Fibroblast of skin of back (primary cell): ENCODE measurements at places on chromosomes 11 and 22.

- DNase-seq: peak; percentile 75
Measured at GRCh38 chr22:24391836-24392217, 35.6 kb upstream of the ADORA2A start.

- no peak for DNase-seq
Measured at GRCh38 chr22:38758276-38758945, 2.6 kb upstream of the SUN2 start.

DNA sequence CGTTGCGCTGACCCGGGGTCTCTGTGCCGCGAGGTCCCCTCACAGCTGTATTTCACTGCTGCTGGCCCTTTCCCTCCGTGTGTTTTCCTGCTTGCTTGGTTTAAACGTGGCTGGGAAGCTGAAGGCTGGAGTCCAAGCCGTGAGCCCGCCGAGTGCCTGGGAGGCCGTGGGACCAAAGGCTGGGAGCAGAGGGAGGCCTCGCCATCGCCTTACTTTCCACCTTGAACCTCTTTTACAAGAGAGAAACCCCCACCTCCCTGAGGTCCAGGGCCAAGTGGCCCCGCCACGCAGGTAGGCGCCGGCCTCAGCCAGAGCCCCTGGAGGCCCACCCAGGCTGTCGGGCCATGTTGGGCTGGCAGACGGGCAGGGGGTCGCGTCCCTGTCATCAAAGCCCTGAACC is 411.6 kb downstream of the TBC1D22A start:
- no peak for DNase-seq

DNA sequence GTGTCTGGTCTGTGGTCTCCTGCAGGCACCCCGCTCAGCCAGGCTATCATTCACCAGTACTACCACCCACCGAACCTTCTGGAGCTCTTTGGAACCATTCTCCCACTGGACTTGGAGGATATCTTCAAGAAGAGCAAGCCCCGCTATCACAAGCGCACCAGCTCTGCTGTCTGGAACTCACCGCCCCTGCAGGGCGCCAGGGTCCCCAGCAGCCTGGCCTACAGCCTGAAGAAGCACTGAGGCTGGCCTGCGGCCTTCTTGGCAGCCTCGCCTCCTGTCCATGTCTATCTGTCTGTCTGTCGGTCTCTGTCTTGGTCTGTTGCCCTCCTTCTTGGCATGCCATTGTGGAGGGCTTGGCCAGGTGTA is 27.9 kb downstream of the INCENP start:
- no peak for DNase-seq

GRCh38 chr11:43585877-43586608 is 94.5 kb upstream of the HSD17B12 start:
- DNase-seq: no peak

GRCh38 chr11:73227571-73228211 is 9.6 kb downstream of the P2RY2 start:
- DNase-seq: no peak

- peak; percentile 78 for DNase-seq
Measured at GRCh38 chr11:76626921-76627401, 43.6 kb downstream of the LRRC32 start.

DNA sequence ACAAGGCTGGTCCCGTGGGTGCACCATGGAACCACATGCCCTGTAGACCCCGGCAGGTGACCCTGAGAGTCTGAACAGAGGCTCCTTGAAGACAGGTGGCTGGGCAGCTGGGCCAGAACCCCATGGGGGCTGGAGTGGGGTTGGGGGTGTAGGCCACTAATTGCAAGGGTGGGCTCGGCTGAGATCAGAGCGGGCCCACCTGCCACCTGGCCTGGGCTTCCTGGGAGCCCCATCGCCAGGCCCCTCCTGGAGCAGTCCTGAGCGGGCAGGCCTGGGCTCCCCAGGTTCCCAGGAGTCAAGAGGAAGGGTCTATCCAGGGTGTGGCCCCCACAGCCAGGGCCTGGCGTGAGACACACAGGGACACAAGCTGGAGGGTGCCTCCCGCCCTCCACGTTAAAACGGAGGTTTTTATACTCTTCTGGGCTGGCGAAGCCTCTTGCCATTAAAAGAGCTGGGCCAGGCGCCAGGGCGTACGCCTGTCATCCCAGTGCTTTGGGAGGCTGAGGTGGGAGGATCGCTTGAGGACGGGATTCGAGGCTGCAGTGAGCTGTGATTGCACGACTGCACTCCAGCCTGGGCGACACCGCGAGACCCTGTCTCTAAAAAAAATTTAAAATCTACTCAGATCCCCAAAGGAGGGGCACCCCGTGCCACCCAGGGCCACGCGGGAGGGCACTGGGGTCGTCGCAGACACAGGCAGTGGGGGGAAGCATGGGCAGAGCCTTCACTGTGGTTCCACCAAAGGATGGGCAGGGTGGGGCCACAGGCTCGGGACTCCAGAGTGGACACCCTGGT is 4.8 kb upstream of the TRABD start:
- no peak for DNase-seq

DNA sequence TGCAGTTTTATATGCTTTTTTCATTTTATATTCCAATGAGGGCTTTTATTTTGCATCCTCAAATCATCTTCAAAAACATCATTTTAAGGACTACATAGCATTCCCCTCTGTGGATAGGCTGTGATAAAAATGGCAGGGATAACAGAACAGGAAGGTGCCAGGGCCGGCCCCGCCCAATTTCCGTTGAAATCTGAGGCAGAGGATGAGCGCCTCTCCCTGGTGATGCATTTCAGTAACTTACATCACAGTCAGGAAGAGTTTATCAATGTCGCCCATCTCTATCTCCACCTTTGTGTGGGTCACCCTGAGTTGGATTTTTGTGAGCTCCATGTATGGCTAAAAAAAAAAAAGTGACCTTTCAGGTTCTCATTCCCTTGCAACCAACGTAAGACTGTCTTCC is 201.6 kb downstream of the DSCAML1 start:
- no peak for DNase-seq

- DNase-seq: no peak
Measured at GRCh38 chr11:90407350-90407749, 184.5 kb upstream of the CHORDC1 start.

DNA sequence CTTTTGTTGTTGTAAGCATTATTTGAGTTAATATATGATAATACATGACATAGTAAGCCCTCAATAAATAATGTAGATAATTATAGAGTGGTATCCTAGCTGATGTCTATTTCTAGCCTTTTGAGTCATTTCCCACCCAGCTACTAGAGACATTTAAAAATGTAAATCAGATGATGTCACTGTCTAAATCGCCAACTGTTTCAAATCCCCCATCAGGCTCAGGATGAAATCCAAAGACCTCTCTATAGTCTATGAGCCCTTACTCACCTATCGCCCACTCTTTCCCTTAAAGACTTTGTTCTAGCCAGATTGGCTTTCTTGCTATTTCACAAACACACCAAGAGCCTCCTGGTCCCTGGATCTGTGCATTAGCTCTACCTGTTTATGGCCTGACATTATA is 135.4 kb upstream of the PLET1 start:
- peak; percentile 10 for DNase-seq

DNA sequence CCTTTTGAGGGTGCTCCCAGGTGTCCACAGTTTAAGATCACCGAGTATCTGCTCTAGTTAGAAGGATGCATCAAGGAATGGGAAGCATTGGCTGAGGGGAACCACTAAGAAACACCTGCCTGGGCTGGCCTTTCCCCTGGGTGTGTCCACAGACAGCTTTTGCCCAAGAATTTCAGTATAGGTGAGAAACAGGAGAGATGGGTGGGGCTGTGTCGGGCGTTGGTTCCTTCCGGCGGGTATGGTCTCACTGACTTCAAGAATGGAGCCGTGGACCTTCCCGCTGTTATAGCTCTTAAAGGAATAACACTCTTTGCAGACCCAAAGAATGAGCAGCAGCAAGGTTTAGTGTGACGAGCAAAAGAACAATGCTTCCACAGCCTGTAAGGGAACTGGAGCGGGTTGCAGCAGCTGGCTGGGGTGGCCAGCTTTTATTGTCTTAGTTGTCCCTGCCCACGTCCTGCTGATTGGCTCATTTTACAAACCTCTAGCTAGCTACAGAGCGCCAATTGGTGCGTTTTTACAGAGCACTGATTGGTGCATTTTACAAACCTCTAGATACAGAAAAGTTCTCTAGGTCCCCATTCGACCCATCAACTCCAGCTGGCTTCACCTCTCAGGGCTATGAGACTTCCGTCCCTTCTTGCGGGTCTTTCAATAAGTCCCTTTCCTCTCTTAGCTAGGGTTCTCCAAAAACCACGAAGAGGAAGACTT is 2.4 kb downstream of the FADS1 start:
- peak; percentile 41 for DNase-seq

GRCh38 chr11:75280770-75281468 is 40.3 kb downstream of the TPBGL start:
- DNase-seq: no peak

DNA sequence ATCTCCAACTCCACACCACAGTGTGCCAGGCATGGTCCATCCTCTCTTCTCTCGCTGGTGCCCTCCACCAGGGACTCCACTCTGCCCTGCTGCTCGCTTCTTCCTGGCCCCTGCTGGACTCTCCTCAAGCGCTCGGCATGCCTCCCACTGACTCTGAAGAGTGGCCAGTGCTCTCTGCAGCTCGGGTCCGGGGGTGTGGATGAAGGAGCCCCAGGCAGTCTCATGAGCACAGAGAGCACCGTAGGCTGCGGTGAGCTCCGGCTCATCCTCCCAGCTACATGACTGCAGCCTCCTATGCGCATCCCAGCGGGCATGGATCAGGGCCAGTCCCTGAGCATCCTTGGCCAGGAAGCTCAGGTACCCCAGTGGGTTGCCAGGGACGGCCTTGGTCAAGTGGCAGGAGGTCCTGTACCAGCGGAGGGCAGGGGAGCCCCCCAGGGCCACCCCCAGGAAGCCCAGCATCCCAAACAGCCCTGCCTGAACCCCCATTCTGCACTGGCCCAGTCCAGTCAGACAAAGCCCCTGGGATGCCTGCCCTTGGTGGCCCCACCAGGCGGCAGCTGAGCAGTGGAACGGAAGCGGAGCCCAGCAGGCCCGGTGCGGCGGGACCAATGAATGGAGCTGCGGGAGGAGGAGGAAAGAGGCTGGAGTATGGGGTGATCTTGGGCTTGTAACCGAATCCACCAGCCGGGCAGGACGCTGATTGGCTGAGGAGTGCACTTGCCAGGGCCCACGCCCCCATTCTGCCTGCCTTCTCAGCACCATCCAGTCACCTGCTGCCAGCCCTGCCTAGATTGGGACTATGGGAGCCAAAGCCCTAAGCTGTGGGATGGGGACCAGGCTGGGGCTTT is at the start of gene PLA2G3:
Gene PLA2G3 (minus strand): TSS at position 643 of the 851 bp plus-strand sequence. CDS start 154 bp downstream, at position 489.
- DNase-seq: peak; percentile 39

GRCh38 chr11:116762132-116762531 is 10.7 kb downstream of the BUD13 start:
- DNase-seq: no peak

- no peak for DNase-seq
Measured at GRCh38 chr11:16881766-16882165, 132.4 kb downstream of the PLEKHA7 start.

- peak; percentile 85 for DNase-seq
Measured at GRCh38 chr11:5605849-5606248, 9.4 kb downstream of the TRIM6 start.

GRCh38 chr11:10504490-10504889 is 36.5 kb downstream of the RNF141 start:
- DNase-seq: no peak

GRCh38 chr11:46402957-46403902 is 11.7 kb upstream of the CHRM4 start:
- DNase-seq: no peak

- DNase-seq: peak; percentile 46
Measured at GRCh38 chr11:92253945-92254344, 29.3 kb downstream of the FAT3 start.

GRCh38 chr11:36657610-36658267 is 59.7 kb upstream of the RAG2 start:
- DNase-seq: no peak

DNA sequence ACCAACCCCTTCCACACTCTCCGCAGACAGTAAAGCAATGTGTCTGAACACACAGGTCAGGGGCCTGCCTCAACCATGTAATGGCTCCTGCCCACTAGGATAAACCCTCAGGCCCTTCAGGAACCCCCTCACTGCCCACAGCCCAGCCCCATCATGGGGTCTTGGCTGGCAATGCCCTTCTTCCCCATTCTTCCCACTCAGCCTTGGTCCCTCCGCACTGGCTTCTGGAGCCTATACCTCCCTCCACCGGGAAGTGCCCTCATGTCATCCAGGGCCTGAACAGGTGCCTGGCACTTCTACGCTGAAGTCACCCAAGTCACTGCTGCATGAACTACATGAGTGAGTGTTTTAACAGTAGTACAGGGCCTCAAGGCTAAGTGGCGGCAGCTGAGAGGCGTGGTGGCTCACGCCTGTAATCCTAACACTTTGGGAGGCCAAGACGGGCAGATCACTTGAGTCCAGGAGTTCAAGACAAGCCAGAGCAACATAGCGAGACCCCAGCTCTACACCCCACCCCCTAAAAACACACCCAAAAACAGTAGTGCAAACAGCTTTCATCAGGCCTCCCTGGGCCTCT is 74.8 kb upstream of the PITPNB start:
- DNase-seq: no peak
